ENCODE measurements at places on chromosomes 2 and 18.

DNA sequence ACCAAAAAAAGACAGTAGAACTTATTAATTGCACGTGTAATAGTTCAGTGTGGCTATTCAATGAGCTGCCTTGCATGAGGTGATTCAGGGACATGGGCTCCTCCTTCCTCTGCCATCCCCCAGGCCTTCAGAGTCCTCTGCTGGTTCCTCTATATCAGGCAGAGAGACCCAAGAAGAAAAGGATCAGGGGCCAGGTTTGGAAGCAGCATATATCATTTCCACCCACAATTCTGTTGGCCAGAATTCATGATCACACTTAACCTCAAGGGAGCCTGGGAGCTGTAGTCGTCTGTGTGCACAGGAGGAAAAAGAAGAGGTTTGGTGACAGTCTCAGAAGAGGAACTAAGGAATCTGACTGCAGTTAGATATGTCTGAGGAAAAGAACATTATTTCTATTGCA, 114.0 kb upstream of the GLS start:
- DNase-seq = no peak

DNA sequence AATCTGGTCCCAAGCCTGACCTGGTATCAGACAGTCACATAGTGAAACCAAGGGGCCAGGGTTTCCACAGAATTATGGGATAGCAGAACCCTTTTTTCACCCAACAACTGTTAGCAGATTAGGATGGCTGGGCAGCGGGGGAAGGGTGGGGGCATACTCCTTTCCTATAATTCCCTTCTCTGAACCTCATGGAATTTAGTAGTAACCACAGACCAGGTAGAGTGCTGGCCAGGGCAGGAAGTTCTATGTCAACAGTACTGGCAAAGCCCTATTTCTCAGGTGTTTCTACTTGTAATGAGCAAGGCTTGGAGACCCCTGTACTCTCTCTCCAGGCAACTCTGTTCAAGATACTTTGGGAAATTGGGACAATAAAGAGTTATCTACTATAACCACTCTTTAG, 174.6 kb downstream of the THADA start:
- DNase-seq = no peak

DNA sequence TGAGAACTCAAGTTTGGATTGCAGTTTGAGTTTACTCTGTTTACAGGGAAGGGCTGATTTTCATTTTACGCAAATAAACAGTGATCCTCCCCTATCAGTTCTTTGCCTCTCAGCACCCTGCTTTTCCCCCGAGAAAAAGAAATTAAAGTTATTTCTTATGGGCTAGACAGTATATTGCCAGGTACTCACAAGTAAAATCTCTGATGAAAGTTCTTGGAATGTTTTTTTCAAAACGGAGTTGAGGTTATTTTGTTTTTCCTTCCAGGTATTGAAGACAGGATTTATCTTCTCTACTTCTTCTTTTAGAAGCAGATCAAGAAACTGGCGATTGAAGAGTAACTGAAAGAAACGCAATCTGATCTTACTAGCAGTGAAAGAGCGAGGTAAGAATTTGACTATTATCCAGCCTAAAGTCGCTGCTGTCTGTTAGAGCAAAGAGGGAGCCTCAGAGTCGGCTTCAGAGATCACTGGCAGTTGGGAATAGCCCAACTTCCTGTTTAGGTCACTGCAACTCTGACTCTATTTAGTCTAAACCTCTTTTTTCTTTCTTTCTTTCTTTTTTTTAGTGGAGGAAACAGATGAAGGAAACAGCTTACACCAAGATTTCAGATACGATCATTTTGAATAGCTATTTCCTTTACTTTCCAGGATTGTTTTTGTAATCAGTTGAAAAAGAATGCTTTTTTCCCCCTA, at the start of gene TFPI:
TSS of gene TFPI (minus strand) at position 425 of the 693 bp plus-strand sequence. CDS start 50,667 bp downstream, outside the sequence.
- no peak for DNase-seq

DNA sequence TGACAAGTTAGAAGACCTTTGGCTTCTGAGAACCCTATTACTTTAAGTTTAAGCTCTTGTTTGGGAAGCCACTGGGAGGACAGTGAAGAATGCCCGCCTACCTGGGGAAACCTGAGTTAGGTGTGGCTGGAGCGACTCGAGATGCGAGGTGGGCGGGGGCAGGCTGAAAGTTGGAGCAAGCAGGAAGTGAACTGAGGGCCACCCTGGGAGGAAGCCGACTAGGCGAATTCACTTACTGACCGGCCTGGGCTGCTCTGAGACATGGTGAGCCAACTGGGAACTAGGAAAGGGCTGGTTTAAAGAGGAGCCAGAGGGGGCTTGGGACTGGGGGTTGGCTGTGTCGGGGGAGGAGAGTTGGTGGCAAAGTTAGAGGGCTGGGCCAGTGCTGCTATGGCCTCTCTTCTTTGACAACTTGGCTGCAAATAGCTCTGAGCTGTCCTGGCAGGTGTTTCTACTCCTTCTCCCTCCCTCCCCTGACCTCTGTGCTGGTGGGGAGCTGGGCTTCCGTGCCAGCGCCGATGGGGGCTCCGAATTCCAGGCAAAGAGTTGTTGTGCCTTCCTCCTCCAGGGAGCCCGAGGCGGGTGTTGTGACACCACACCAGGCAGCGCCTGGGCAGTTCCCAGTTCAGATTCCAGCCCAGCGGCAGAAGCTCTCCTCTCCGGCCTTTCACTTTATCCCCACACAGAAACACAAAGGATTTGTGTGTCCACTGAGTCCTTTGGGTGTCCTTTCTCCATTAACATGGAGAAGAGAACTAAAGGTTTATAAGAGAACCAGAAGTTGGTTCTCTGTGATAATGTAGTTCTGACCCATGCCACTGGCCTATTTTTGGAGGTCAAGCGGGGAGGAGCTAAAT, at the start of gene VAMP8:
TSS of gene VAMP8 (plus strand) at position 201 of the 857 bp plus-strand sequence. CDS start at position 262, 61 bp downstream.
- DNase-seq = no peak

DNA sequence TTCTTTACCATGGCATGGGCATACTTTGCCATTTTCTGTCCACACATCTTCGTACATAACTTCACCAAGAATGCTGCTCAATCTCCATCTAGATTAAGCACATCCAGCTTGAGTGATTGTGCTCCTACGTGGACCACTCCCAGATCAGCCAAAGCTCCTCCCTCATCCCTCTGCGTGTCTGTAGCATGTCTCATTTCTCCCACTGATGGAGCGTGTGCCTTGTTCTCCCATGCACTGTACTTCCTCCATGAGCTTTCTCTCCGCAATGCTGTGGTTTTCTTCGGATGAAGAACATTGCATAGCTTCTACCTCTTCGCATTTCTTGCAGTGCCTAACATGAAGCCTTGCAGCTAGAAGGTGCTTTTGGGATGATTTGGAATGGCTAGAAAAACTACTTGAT, 13.5 kb downstream of the CCL20 start:
- no peak for DNase-seq

GRCh38 chr18:38940475-38940862, 1374.9 kb upstream of the CELF4 start:
- no peak for DNase-seq

Data from activated CD4-positive, alpha-beta T cell treated with anti-CD3 and anti-CD28 coated beads, Interleukin-2, amount 50 U/mL, for 24 hours (primary cell).